ENCODE measurements at places on chromosomes 1 and 21. TPM values are rescaled to one million over a fixed set of nuclear protein-coding genes. Genes with fewer than 3 reads are reported as not detected.

- H3K4me1 ChIP-seq = no peaks in the 10 kb centered on the region
- no peak overlapping the region for H3K4me3 ChIP-seq
Measured at GRCh38 chr1:31657972-31658510, 13.4 kb upstream of the PEF1 start.

DNA sequence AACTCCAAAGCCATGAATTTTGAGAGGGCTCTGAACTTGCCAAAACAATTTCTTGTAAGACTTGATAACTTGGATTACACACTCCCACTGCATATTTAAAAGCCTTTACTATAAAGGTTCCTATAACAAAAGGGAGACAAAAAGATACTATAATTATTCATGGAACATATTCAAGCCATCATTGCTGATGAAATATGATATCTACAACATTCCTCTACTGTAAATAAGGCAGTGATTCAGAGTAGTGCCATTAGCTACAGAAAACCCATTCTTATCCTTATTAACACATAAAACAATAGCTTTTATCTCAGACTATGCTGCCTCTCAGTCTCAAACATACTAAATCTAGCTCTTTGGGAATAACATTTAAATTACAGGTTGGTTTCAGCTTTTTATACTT is 675.5 kb upstream of the CXADR start:
- H3K27me3 ChIP-seq = no peaks in the 10 kb centered on the region
- DNase-seq = no peak
- no peaks in the 10 kb centered on the region for H3K4me1 ChIP-seq
- no peaks in the 10 kb centered on the region for H3K36me3 ChIP-seq
- no peak overlapping the region for H3K27ac ChIP-seq
- H3K4me3 ChIP-seq = no peak overlapping the region

DNA sequence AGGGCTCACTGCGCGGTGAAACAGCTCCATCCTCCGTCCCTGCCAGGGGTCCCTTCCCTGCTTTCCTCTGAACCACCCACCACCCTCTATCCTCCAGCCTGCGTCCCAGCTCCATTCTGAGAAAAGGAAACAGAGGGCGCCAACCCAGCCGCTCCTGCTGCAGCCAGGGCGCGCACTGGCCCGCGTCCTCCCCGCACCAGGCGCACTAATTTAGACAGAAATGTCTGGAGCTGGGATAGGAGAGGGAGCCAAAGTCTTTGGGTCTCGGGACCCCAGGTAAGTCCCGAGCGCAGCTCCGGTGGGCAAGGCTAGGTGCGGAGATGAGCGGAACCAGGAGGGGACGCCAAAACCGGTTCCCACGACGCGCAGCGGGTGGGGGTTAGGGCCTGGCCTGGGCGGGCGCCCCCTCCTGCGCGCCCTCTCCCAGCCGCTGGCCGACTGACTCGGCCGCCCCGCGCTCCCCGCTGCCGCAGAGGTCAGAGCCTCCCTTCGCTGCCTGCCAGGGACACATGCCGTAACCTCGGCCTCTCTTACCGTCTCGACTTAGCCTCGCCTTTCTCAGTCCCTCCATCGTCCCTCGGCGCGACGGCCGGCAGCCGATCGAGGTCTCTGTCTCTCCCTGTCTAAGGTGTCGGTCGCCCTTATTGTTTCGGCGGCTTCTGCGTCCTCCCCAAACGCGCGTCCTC is 2.0 kb downstream of the CAMK2N1 start:
- no peak for DNase-seq
- no peaks in the 10 kb centered on the region for H3K36me3 ChIP-seq
- peaks cover 11% of the 10 kb centered on the region for H3K4me1 ChIP-seq
- no peaks in the 10 kb centered on the region for H3K27me3 ChIP-seq

- H3K27me3 ChIP-seq = no peaks in the 10 kb centered on the region
- H3K36me3 ChIP-seq = no peaks in the 10 kb centered on the region
- H3K27ac ChIP-seq = no peak overlapping the region
- H3K4me3 ChIP-seq = no peak overlapping the region
- no peak for DNase-seq
Measured at GRCh38 chr1:244664353-244664752, 11.4 kb downstream of the DESI2 start.

Gene URB1
- 27.8 TPM for total RNA-seq

Gene RBM34
- total RNA-seq = 52.6 TPM
